ENCODE measurements at places on chromosomes 3 and 15.

GRCh38 chr3:45665101-45665572 is 24.1 kb upstream of the SACM1L start:
- no peak for DNase-seq

DNA sequence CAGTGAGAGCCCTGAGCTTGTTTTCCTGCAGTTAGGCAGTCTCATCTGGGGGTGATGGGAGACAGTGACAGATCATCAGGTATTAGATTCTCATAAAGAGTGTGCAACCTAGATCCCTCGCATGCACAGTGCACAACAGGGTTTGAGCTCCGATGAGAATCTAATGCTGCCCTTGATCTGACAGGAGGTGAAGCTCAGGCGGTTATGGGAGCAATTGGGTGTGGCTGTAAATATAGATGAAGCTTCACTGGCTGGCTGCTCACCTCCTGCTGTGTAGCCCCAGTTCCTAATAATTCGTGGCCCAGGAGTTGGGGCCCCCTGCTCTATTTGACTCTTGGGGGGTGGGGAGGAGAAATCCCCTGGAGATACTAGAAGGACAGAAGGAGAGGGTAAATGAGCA is 309.4 kb upstream of the STT3B start:
- no peak for DNase-seq

- no peak for DNase-seq
These were observed 37.1 kb downstream of the MAP3K13 start for GRCh38 chr3:185399737-185400667.

DNA sequence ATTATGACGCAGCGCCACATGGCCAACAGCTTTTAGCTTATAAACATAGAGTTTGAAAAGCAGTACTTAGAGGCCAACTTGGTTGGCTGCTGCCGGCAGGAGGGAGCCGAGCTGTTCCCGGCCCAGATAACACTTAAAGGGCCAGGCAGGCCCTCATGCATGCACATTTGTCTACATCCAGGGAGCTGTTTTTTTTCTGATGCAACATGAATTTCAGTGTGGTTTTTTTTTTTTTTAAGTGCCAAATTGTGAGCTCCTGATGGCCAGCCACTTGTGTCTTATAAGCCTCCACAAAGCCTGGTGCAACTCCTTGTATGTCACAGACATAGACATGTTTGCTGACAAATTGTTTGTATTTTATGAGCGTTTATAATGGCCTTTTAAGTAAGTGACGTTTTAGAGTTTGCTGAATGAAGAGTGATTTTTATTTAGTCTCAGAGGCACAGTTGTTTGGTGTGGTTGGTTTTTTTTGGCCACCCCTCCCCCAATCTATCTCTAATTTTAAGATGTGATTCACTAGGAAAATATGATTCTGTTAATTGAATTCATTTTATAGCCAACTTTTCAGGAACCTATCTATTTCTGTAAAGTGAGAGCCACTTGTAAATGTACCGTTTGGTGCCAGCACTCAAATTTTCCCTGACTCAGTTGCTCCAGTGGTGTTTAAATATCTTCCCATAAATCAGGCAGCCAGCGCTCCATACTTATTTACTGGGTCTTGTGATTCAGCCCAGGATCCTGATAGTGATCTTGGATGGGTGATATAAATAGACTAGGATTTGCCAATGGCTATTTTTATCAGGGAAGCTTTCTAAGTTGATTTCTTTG is 134.3 kb downstream of the VGLL4 start:
- peak; percentile 85 for DNase-seq

GRCh38 chr15:77904436-77904821 is 173.1 kb downstream of the TBC1D2B start:
- DNase-seq = no peak

DNA sequence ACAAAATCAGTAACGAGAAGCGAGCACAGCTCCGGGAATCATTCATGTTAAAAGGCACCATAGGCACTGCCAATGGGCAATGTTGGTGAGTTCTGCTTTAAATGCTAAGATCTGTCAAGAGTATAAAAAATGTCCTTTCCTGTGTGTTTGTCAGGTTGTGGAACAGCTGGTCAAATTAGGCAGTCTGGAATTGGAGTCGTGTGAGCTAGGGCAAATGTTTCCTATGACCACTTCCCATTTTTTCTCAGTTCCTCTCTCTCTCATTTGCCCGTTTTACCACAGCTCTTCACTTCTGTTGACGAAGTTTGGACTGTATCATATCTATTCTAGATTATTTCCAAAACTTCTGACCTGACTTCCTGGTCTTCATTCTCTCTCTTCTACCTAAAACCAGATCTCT is 60.8 kb upstream of the GOLIM4 start:
- DNase-seq = no peak

DNA sequence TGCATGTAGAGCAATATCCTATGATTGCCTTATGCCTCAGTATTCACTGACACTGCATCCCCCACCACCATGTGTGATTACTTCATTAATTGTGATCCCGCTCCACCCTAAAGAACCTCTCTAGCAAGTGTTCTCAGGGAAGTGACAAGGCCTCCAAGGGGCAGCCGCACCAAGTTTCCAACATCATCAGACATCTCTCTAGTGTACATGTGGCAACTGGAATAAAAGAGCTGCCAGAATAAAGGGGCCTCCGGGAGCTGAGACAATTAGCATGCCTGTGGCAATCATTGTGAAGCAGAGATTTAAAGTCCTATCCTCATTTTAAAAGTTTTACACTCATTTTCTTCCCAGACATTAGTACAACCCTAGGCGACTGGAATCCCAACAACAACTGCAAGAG is 902.1 kb upstream of the SEMA6D start:
- DNase-seq = no peak

- no peak for DNase-seq
These were observed 122.9 kb upstream of the STT3B start for GRCh38 chr3:31409866-31410265.

DNA sequence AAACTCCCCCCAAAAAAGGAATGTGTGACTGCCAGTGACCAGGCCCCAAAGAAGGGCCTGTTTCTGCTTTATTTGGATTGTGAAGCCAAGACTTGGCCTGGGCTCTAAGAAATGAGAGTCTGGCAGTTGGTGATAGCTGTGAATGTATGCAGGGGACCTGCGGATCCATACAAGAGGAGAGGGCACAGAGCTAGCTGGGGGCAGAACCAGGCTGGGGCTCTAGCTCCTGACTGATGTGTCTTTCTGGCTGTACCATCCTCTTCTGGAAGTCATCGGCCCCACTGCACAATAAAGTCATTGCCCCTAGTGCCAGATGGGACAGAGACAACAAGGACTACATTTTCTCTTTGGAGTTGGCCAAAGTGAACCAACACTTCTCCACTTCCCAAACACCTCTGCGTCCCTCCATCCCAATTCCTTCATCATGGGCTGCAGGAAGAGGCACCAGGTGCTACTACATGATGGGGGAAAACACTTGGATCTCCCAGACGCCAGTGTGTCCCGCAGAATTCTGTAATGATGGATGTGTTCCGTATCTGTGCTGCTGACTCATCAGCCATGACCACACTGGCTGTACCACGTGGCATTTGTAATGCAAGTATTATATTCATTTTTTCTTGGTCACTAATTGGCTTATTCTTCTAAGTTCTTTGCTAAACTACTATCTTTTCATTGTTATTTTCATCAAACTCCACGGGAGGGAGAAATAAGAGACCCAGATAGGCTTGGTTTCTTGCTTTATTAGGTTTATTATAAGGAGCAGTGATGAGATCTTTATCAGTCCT is 1.7 kb upstream of the PLA2G4F start:
- DNase-seq = peak; percentile 88

DNA sequence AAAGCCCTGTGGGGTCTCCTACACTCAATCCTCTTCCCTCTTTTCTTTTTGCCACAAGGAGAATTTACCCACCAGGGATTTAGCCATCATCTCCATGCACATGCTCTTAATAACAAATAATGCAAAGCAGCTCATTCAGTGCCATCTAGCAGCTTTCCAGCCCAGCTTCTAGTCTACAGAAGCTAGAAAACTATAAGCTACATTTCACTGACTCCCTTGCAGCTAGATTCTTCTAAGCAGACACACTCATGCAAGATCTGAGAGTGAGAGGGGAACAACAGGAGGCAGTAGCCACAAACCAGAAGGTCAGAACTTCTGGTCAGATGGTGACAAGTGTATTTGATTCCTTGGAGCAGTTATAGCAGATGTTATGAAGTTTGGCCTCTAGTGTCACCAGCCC is 25.5 kb downstream of the OSBPL10 start:
- DNase-seq = no peak

DNA sequence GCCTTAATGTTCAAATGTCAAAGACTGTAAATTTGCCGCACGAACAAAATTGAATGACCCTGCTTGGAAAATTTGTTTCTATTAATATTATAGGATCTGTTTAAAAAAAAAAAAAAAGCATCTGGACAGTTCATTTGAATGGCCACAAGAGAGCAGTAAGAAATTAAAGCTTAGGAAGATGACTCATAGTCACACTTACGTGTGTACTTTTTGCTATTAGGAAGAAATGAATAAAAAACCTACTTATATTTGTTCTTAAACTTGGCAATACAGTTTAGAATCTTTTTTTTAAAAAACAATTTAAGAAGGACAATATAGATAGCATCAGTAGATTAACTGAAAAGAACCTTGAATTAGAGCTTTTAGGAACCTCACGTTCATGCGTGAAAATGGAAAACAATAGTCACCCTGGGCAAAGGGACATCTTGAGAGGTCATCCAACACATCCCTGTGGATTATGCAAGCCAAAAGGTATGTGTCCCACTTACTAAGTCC is 621.8 kb downstream of the MECOM start:
- peak; percentile 7 for DNase-seq

DNA sequence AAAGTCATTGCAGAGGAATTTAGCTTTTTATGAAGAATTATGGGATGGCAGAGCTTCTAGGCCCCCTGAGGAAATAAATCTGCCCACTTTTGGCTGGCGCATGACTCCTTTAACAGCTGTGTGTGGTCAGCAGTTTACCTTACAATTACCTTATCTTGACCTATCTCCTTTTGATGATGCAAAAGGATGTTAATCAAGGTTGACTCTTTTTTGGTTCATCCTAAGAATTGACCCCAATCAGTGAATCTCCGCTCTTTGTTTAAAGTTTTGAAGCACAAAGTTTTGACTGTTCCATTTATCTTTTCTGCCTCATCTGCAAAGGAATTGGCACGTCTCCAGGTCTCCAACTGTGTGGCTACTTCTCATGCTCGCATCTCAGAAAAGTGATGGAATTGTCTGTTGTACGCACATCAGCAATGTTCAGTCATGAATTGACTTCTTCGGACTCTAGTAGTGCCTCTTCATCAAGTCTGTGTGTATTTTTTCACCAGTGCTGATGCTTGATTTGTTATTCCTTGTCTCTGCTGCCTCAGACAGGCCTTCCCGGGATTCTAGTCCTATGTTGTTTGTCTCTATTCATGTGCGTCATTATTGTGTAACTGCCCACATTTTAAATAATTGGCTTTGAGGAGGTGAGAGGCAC is 196.2 kb upstream of the CFAP20DC start:
- no peak for DNase-seq

DNA sequence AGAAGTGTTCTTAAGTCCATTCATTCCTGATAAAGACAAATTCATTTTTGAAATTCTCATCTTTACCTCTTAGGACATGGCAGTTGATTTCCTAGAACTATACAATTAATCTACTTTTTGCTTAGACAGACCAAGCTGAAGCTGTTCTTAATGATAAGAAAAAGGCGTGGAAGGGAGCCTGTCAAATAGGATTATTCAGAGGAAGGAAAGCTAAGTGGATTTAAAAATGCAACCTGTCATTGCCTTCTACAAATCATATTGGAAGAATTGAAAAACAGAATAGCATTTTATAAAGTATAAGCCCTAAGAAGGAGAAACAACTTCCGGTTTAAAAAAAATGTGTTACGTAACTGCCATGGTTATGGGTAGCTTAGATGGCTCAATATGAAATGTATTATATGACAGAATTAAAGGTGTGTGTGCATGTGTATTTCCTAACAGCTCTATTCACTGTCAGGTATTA is 81.2 kb upstream of the RAP2B start:
- DNase-seq = no peak

- no peak for DNase-seq
These were observed 97.1 kb downstream of the STRIT1 start for GRCh38 chr3:155196131-155197021.

DNA sequence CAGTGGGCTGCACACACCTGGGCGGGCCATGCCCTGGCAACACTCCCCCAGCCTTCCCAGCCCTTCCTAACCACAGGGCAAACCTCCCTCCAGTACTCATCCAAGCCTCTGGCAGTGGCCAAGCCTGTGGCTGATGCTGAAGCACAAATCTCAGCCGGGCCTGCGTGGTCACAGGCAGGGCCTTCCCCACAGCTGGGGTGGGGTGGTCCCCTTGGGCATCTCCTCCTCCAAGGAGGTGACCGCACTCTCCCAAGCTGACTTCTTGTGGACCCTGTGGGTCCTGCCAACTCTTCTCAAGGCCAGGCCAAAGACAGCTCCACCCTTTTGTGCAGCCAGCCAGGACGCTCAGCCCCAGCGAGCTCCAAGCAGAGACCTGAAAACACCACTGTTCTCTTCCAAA is 21.4 kb downstream of the GRAMD2A start:
- no peak for DNase-seq

DNA sequence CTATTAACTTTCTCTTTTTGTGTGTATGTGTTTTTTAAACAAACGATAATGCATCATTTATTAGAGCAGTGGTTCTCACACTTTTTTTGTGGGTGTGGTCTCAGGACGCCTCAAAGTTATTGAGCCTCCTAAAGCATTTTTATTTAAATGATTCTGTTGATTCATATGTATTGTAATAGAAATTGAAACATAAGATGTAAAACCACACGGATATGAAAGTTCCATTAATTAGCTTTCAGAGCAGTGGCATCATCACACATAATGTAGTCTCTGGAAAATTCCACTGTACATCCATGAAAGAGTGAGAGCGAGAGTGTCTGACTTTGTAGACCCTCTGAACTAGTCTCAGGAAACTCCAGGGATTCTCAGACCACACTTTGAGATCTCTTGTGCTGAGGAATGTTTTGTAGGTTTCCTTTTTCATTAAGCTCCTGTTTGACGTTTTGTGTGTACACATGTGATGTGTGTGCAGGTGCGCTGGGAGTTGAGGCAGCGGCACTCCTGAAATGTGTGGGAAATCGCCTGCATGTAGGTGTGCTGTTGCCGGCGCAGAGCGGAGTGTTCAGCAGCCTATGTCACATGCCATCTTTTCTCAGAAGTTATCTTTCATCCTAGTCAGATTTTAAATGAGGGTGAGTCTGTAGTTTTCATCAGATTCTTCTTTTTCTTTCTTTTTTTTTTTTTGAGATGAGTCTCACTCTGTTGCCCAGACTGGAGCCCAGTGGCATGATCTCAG is 5.3 kb upstream of the TRAK1 start:
- DNase-seq = no peak

DNA sequence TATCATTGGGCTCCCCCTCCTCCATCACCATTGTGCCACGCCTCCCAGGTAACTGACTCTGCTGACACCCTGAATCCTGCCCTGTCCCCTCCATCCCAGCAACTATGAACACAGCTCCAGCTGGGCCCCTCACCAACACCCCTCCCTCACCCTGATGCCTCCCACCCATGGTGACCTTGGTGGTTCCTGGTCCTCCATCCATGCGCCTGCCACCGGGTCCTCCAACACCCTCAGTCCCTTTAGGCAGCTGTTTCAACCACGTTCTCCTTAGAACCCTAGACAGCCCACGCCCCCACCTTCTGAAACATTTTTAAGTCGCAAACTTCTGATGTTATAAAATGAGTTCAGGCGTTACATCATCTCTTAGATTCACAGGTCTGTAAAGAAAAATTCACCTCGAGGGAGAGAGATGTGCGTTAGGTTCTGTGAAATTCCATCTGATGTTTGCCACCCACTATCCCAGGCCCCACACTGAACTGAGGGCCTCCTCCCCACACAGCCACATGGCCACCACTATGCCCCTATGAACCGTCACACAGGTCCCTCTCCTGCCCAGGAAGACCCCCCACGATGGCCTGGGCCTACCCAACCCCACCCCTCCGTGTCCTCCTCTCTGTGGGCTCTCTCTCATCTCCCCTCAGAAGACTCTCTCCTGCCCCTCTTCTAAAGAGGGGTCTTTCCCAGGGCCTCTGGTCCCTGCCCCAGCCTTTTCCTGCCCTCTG is 29.8 kb downstream of the PCSK6 start:
- no peak for DNase-seq
